ENCODE measurements at places on chromosomes 7 and 10.

GRCh38 chr10:114987995-114988394, 50.0 kb downstream of the TRUB1 start:
- DNase-seq = no peak

DNA sequence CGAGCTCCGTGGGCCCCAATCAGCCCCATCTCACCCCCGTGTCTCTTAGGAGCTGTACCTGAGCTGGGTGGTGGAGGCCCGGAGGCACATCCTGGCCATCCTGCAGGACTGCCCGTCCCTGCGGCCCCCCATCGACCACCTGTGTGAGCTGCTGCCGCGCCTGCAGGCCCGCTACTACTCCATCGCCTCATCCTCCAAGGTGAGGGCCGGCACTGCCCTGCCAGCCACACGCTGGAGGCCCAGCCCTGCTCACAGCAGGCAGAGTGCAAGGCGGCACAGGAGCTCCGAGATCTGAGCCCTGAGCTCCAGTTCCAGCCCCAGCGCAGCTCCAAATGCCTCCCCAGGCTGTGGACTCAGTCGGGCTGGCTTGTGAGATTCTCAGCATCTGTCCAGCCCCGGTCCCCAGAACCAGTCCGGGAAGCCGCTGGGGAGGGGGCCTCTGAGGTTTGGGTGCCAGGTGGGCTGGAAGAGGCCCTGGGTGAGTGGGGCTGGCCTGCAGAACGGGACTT, 9.3 kb downstream of the TMEM120A start:
- DNase-seq = no peak

GRCh38 chr10:98115031-98115787, 19.2 kb upstream of the R3HCC1L start:
- DNase-seq = no peak

DNA sequence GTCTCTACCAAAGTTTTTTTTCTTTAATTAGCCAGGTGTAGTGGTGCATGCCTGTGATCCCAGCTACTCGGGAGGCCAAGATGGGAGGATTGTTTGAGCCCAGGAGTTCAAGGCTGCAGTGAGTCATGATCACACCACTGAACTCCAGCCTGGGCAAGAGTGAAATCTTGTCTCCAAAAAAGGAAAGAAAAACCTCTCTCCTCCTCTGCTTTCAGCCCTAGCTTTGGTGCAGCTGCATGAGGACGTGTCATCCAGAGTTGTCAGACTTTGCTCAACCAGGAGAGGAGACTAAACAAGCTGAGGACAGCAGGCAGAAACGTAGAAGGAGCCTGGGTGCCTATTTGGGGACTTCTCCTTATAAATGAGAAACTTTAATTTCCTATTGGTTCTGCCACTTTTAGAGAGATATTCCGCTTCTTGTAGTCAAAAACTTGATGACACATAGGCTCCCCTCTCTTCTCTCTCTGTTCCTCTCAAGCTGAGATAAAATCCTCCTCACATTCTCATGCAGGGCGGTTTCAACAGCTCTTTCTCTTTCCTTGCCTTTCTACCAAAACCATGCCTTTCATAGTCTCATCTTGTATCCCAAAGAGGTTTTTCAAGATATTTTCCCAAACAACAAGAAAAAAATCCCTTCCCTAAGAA, 205.4 kb downstream of the ARHGAP12 start:
- DNase-seq = no peak

GRCh38 chr7:118731854-118732253, 507.4 kb downstream of the ANKRD7 start:
- no peak for DNase-seq

DNA sequence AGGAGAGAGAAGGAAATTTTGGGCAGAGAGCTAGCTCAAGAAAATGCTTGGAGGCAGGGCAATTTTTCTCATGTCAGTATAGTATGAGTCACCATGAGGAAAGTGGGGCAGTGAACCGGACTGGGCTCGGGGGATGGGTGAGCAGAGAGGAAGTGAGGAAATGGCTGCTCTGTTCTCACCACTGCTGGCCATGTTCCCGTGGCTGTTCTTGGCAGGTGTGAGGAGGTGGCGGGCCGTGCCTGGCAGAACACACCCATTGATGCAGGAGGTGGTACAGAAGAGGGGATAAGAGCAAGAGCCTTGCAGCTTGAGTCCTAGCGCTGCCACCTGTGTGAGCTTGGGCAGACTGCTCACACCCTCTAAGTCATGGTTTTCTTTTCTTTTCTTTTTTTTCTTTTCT, 304.4 kb upstream of the LYZL1 start:
- DNase-seq = peak; percentile 55

GRCh38 chr10:115503546-115503945, 410.4 kb downstream of the ATRNL1 start:
- peak; percentile 1 for DNase-seq

DNA sequence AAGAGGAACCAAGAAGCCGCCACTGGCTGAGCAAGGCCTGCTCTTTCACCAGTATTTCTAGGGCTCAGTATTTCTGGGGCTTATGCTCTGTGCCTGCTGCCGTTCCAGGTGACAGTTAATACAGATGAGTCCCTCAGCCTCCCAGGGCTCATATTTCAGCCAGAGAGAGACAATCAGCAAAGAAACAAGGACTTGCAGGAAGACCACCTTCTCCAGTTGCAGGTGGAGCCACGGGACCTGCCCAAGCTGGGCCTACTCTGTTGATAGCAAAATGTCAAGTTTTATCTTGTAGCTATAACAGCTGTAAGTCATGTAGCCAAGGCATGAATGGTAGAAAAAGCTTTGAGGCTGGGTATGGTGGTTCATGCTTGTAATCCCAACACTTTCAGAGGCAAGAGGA, 42.7 kb downstream of the NPTX2 start:
- DNase-seq = no peak

DNA sequence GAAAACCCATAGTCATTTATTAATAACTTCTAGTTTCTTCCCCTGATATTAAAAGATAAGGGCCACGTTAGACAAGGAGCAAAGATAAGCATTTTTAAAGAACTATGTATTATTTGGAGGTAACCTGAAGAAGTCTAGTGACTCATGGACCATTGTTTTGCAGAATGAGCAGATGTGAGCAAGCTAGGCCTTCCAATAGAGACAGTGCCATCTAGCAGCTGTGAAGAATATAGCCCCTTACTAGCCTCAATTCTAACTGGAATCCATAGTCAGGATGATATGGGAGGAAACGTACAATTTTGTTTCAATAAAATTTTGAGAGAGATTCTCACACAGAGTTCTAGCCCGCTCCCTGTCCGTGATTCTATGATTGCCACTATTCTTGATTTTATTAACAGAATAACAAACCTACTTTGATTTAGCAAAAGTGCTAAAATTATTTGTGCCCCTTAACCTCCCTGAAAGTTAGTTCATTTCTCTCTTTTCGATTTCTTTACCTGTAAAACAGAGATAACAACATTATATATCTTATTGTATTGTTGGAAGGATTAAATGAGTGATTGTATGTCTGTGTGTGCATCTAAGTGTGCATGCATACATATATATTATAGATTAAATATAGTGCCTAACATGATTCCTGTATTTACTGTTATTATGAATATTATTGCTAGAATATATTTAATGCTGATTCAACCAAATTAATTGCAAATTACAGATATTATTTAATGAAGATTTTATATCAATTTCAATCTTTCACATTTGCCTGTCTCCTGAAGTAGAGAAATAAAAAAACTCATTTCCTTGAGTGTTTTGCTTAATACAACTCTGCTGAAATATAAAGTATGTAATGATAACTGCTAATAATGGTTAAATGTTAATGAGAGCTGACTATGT, 22.7 kb downstream of the FAM237B start:
- DNase-seq = peak; percentile 28

DNA sequence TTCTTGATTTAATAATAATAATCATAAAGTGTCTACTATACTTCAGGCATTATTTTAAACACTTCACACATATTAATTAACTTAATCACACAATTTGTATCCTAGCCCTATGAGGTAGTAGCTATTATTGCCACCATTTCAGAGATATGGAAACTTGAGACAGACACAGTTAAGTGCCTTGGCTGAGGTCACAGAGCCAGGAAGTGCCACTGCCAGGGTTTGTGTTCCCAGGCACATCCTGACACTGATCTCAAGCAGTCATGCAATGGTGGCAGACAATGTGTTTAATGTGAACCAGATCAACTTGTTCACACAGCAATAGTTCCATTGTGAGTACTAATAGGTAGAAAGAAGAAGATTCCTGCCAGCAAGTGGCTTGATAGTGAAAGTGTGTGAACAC, 666.0 kb downstream of the SUGCT start:
- no peak for DNase-seq

DNA sequence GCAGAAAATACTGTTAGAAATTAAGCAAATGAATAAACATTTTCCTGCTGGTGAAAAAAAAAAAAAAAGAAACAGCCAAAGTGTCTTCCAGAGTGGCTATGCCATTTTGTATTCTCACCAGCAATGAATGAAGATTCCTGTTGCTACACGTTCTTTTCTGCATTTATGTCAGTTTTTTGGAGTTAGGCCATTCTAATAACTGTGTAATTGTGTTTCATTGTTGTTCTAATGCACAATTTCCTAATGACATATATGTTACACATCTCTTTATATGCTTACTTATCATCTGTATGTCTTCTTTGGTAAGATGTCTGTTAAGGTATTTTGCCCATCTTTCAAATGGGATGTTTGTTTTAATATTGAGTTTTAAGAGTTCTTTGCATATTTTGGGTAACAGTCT, 213.7 kb downstream of the ITGB1 start:
- DNase-seq = no peak

DNA sequence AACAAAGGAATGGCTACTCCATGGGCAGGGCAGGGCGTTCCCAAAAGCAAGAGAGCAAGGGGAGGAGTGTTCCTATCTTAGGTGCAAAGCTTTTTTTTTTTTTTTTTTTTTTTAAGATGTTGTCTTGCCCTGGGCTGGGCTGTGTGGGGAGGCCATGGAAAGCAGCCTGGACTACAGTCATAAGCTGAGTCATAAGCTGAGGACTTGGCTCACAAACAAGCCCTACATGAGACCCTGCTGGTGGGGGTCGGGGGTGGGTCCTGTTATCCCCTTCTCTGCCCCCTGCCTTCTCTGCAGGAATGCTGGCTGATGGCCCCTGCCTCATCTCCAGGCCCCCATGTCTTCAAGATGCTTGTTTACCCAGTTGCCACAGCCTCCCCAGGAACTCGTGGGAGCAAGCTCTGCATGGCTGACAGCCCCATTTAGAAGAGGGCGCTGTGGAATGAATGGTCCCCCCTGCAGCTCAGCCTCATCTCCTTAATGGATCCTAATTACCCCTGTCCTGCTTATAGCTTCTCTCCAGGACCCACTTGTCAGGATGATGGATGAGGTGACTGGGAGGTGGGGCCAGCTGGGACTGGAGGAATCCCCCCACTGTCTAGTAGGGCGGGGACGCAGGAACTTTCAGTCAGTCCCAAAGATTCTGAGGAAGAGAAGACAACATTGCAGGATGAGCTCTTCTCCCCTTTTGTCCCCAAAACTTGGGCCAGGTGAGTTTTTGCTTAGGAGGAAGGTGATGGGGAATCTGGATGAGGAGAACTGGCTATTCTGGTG, 340.8 kb upstream of the PODXL start:
- DNase-seq = no peak

GRCh38 chr7:108038986-108039385, 36.0 kb upstream of the LAMB1 start:
- no peak for DNase-seq

DNA sequence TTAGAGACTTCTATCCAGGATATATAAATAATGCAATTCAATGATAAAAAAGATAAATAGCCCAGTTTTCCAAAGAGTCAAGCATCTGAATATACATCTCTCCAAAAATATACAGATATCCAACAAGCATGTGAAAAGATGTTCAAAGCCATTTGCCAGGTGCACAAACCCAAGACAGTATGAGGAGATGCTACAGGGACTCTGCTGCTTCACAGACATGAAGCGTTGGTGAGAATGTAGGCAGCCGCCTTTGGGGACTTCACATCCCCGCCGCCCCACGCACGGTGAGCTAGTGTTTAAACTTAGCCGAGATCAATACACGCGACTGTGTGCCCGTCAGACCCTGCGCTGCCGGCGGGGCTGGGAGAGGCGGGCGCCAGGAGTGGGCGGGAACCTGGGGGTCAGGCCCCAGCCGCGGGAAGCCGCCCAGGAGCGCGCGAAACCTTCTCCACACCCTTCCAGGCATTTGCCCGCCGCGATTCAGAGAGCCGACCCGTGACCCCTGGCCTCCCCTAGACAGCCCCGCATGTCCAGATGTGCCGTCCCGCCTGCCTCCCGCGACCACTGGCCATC, 927 bp upstream of the ALOX5 start:
- DNase-seq = peak; percentile 35

- no peak for DNase-seq
Measured at GRCh38 chr7:28703037-28703765, 254.9 kb downstream of the TRIL start.

- DNase-seq = no peak
Measured at GRCh38 chr10:72037811-72038210, 50.5 kb downstream of the SPOCK2 start.

- DNase-seq = no peak
Measured at GRCh38 chr7:12581897-12582296, 11.4 kb downstream of the SCIN start.

DNA sequence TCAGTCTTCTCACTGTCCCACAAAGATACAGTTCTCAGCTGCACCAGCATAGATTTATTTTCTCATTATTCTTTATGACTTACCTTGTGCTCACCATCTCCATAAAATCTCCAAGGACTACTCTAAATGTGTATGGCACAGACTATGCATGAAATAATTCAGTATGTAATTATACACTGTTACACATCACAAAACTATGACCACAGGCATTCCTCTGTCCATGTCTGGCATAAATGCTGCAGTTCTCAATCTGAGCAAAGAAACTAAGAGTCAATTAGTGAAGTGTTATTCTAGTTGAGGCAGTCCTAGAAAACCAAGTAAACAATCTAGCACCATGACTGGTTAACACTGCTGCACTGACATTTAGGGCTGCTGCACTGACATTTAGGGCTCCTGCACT, 2.7 kb downstream of the CYCS start:
- DNase-seq = no peak

- DNase-seq = peak; percentile 5
Measured at GRCh38 chr7:127250312-127251035, 2.3 kb downstream of the GRM8 start.

GRCh38 chr7:76209310-76209709, 7.6 kb downstream of the SRRM3 start:
- no peak for DNase-seq

- no peak for DNase-seq
Measured at GRCh38 chr7:5426226-5426475, 2.5 kb upstream of the TNRC18 start.

- peak; percentile 60 for DNase-seq
Measured at GRCh38 chr10:69407621-69408301, 9.0 kb downstream of the TACR2 start.

GRCh38 chr7:4816419-4817080, 41.1 kb downstream of the AP5Z1 start:
- DNase-seq = no peak

- DNase-seq = no peak
Measured at GRCh38 chr10:29491918-29492317, 142.9 kb downstream of the SVIL start.

GRCh38 chr7:100609958-100610357, 2.4 kb upstream of the MOSPD3 start:
- no peak for DNase-seq

GRCh38 chr7:124022551-124022950, 10.3 kb downstream of the TMEM229A start:
- DNase-seq = no peak

- DNase-seq = no peak
Measured at GRCh38 chr7:50926049-50926448, 143.4 kb upstream of the GRB10 start.

- no peak for DNase-seq
Measured at GRCh38 chr7:89966067-89966664, 188.1 kb upstream of the STEAP1 start.

Data from KBM-7 (cell line).